ENCODE measurements at places on chromosomes 12 and 14. TPM values are rescaled to one million over a fixed set of nuclear protein-coding genes. Genes with fewer than 3 reads are reported as not detected.
A peak's percentile ranks its signal among the peaks of the same experiment; 100 is the strongest.

GRCh38 chr12:92574051-92574783 is 128.6 kb upstream of the PLEKHG7 start:
- no peak for DNase-seq
- no peaks in the 10 kb centered on the region for H3K36me3 ChIP-seq
- H3K4me3 ChIP-seq = no peak overlapping the region
- no peaks in the 10 kb centered on the region for H3K27me3 ChIP-seq

Gene PLA2G1B
- total RNA-seq = not detected

Gene CCDC196
- total RNA-seq = not detected

- peaks cover 22% of the 10 kb centered on the region for H3K36me3 ChIP-seq
- peak overlapping the region; percentile 86 for H3K4me3 ChIP-seq
- H3K27me3 ChIP-seq = no peaks in the 10 kb centered on the region
Observed at GRCh38 chr14:22531451-22532344, 57.3 kb downstream of the DAD1 start.

DNA sequence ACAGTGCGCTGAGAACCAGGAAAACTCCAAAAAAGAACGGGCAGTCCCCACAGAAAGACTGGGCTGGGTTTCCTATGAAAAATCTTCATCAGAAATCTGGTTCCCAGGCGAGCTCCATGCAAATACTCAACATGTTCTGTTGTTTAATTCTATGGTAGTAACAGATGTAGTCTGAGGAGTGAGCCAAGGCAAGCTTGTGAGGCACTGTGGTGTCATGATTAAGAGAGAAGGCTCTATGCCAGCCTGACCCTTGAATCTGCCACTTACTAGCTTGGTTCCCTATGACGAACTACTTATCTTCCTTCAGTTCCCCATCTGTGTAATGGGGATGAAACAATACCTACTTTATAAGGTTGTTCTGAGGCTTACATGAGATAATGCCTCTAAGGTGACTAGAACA is 10.7 kb downstream of the POMT2 start:
- no peaks in the 10 kb centered on the region for H3K36me3 ChIP-seq
- H3K27me3 ChIP-seq = no peaks in the 10 kb centered on the region
- H3K27ac ChIP-seq = no peak overlapping the region
- no peak overlapping the region for H3K4me3 ChIP-seq
- no peak for DNase-seq

DNA sequence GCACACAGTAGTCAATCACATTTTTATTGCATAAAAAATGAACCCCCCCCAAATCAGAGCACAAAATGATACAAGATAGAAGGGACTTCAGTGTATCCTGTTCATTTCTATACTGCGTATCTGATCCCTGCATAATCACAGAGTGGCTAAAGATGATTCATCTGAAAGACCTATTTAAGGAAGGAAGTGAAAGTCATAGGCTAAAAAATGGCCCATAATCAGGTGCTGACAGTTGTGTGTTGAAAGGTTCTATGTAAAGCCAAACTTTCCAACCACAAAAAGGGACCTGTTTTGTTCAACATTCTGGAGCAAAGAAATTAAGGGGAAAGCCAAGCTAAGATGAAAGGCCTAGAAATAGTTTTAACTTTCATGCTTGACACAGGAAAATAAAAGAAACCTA is 147.8 kb upstream of the ATP2B1 start:
- no peak overlapping the region for H3K4me3 ChIP-seq
- H3K27ac ChIP-seq = peak overlapping the region; percentile 99
- no peaks in the 10 kb centered on the region for H3K27me3 ChIP-seq
- H3K36me3 ChIP-seq = no peaks in the 10 kb centered on the region
- H3K4me1 ChIP-seq = peaks cover 42% of the 10 kb centered on the region
- DNase-seq = no peak

Gene TRPV4
- total RNA-seq = not detected

- H3K4me3 ChIP-seq = no peak overlapping the region
- no peaks in the 10 kb centered on the region for H3K27me3 ChIP-seq
- no peaks in the 10 kb centered on the region for H3K4me1 ChIP-seq
- peaks cover 2% of the 10 kb centered on the region for H3K36me3 ChIP-seq
- H3K27ac ChIP-seq = no peak overlapping the region
- no peak for DNase-seq
Observed at GRCh38 chr14:98462908-98463307, 809.1 kb downstream of the BCL11B start.

Gene RBM19
- total RNA-seq = 52.9 TPM

GRCh38 chr12:18629445-18629844 is 108.4 kb downstream of the PLCZ1 start:
- no peaks in the 10 kb centered on the region for H3K27me3 ChIP-seq
- H3K4me1 ChIP-seq = no peaks in the 10 kb centered on the region
- no peak overlapping the region for H3K27ac ChIP-seq
- no peak overlapping the region for H3K4me3 ChIP-seq

DNA sequence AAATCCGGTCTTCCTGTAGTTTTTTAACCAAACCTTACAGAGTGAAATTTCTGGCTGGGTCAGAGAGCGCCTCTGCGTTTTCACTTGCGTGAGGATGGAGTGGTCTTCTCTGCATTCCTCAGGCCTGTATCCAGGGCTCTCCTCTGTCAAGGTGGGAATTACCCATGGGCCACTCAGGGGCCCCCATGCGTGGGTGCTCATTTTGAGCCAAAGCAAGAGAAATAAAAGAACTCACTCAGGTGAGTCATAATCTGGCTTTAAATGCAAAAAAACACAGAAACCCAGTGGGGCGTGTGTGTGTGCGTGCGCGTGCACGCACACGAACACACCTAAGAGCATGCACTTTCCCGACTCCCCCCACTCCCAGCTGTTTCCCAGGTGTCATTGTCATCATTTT is 104.0 kb upstream of the PWP1 start:
- H3K27ac ChIP-seq = no peak overlapping the region
- H3K27me3 ChIP-seq = no peaks in the 10 kb centered on the region
- DNase-seq = no peak
- H3K4me3 ChIP-seq = no peak overlapping the region

Gene TRAF3
- total RNA-seq = 47.8 TPM

- H3K4me1 ChIP-seq = peaks cover 8% of the 10 kb centered on the region
- DNase-seq = no peak
- H3K36me3 ChIP-seq = no peaks in the 10 kb centered on the region
- H3K4me3 ChIP-seq = no peak overlapping the region
- H3K27ac ChIP-seq = no peak overlapping the region
Observed at GRCh38 chr12:107670999-107671643, 14.5 kb upstream of the PWP1 start.

Gene SLC15A4
- total RNA-seq = 17.2 TPM

- DNase-seq = no peak
- no peak overlapping the region for H3K27ac ChIP-seq
- H3K4me1 ChIP-seq = no peaks in the 10 kb centered on the region
- no peaks in the 10 kb centered on the region for H3K36me3 ChIP-seq
- H3K27me3 ChIP-seq = peaks cover 6% of the 10 kb centered on the region
- H3K4me3 ChIP-seq = no peak overlapping the region
Observed at GRCh38 chr14:30290001-30290400, 269.0 kb upstream of the G2E3 start.

DNA sequence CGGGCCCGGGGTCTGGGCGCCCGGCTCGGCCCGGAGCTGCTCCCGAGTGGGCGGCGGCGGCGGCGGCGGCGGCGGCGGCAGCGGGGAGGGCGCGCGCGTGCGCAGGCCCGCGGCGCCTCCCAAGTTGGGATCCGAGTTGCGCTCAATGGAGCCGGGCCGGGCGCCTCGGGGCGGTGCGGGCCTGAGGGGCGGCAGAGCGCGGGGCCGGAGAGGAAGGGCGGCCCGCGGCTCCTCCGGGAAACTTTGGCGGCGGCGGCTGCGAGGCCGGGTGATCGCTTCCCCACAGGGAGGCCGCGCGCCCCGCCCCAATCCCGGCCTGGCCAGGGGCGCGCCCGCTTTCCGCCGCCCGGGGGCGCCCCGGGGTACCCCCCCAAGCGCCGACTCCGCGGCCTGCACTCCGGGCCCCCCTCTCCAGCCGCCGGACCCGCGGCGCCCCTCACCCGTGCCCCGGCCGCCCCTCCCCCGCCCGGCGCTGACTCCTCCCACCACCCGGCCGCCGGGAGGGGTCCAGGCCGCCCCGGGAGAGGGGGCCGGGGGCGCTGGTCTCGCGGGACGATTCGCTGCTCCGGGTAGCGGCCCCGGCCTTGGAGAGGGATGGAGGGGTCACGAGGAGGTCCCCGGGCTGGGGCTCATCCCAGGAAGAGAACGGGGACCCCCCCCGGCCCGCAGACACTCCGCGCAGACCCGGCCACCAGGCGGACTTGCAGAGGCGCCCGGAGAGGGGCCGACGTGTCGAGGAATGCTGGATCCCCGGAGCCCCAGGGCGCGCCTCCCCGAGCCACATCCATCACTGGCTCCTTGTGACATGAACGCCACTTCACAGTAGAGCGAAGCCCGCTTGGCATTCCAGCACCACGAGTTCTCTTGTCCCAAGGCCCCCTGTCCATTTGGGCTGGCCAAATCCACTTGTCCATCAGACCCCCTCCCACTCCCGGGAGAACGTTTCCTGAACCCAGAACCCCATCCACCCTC is at the start of gene RILPL1:
TSS of gene RILPL1 (minus strand) at position 48 of the 972 bp plus-strand sequence. CDS start 237 bp downstream, outside the sequence.
- DNase-seq = peak; percentile 43
- H3K4me1 ChIP-seq = peaks cover 15% of the 10 kb centered on the region
- H3K4me3 ChIP-seq = peak within 1 kb of the TSS; percentile 85
- H3K27ac ChIP-seq = no peak within 1 kb of the TSS
- peaks cover 2% of the 10 kb centered on the region for H3K36me3 ChIP-seq

Gene TSHR
- total RNA-seq = 0.13 TPM

DNA sequence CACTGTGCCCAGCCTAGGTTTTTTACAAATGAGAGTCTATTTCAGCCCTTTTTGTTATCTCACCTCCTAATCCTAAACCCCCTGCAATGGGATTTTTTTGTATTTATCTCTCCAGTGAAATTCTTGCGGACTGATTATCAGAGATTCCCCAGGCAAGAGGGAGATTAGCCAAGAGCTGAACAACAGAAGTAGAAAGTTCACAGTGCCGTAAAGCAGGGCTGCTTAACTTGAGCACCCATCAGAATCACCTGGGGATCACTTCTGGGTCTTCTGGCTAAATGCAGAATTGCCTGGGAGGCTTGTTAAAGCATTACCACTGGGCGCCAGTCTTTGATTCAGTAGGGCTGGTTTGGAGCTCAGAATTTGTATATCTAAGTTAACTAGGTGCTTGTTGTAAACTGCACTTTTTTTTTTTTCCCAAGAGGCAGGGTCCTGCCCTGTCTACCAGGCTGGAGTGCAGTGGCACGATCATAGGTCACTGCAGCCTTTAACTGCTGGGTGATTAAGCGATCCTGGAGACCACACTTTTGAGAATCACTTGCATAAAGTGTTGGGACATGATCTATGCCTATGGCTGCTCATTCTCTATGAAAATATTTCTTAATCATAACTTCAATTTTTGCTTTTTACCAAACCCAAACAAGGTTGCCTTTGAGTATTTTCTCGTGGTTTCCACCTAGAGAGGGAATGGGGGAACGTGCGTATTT is 1.1 kb upstream of the DPPA3 start:
- H3K4me1 ChIP-seq = no peaks in the 10 kb centered on the region
- H3K4me3 ChIP-seq = no peak overlapping the region
- H3K27ac ChIP-seq = no peak overlapping the region
- no peak for DNase-seq
- peaks cover 2% of the 10 kb centered on the region for H3K36me3 ChIP-seq

DNA sequence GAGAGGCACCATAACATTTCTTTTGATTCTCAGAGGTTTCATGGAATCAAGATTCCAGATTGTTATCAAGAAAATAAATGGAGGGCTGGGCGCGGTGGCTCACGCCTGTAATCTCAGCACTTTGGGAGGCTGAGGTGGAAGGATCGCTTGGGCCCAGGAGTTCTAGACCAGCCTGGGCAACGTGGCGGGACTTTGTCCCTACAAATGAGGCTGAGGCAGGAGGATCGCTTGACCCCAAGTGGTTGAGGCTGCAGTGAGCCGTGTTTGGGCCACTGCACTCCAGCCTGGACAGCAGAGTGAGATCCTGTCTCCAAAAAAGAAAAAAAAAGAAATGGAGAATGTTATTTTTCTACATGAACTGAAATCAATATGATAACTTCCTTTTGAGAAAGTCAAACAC is 1.3 kb downstream of the SLC39A9 start:
- peaks cover 3% of the 10 kb centered on the region for H3K36me3 ChIP-seq
- H3K27me3 ChIP-seq = no peaks in the 10 kb centered on the region
- DNase-seq = no peak
- peaks cover 37% of the 10 kb centered on the region for H3K4me1 ChIP-seq
- peak overlapping the region; percentile 92 for H3K4me3 ChIP-seq
- peak overlapping the region; percentile 99 for H3K27ac ChIP-seq

DNA sequence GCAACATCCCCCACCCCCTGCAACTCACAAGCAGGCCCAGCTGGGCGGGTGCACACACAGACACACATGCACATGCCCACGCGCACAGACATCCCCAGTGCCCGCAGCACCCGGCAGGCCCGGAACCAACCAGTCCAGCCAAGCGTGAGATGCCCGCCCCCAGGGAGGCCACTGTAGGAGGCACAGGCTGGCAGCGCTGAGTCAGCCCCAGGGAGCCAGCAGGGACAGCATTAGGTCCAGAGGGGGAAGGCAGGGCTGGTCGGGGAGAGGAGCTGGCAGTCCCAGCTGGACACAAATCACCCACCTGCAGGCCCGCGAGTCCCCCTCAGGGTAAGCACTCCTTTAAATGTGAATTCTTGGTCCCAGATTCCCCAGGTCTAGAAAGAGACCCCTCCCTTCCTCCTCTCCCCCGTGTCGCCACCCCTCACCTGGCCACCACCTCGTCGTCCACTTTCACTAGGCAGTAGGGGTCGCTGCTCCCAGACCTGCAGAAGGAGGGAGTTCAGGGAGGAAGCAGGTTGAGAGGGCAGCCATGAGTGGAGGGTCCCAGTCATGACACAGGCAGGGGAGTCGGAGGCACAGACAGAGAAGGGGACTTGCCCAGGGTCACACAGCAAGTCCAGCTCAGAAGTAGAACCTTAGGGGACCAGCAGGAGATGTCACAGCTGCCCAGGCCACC is 5.0 kb downstream of the RASAL1 start:
- peaks cover 2% of the 10 kb centered on the region for H3K36me3 ChIP-seq
- no peak overlapping the region for H3K4me3 ChIP-seq
- no peak overlapping the region for H3K27ac ChIP-seq
- H3K4me1 ChIP-seq = peaks cover 14% of the 10 kb centered on the region

Gene GZMB
- not detected for total RNA-seq

Gene EP400
- 79.0 TPM for total RNA-seq

DNA sequence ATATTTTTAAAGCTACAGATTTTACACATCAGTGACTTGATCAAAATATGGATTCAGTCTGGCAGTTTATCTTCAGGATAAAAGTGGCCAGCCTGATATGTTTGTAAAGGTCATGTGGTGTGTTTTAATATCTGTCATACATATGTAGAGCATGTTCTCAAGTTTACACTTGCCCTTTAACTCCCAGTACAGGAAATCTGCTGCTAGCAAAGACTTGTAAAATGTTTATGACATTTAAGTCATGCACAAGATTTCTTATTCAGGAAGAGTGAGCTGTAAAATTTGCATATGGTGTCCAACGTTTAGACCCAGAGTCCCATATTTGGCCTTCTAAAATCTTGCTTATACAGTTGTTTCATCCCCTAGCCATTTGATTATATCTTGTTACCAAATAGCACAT is 197.5 kb upstream of the FLRT2 start:
- no peak overlapping the region for H3K27ac ChIP-seq
- H3K27me3 ChIP-seq = no peaks in the 10 kb centered on the region
- H3K4me1 ChIP-seq = no peaks in the 10 kb centered on the region
- H3K4me3 ChIP-seq = no peak overlapping the region
- no peak for DNase-seq

Data from T-helper 17 cell (primary cell).